ENCODE measurements at places on chromosomes 3 and 15.
A peak's percentile ranks its signal among the peaks of the same experiment; 100 is the strongest.

- DNase-seq, result no peak
Measured at GRCh38 chr3:68151359-68151758, 496.9 kb upstream of the SUCLG2 start.

- no peak for DNase-seq
Measured at GRCh38 chr3:56916716-56917360, 115.1 kb upstream of the ARHGEF3 start.

- no peak for DNase-seq
Measured at GRCh38 chr3:138862531-138862923, 27.8 kb upstream of the PIK3CB start.

DNA sequence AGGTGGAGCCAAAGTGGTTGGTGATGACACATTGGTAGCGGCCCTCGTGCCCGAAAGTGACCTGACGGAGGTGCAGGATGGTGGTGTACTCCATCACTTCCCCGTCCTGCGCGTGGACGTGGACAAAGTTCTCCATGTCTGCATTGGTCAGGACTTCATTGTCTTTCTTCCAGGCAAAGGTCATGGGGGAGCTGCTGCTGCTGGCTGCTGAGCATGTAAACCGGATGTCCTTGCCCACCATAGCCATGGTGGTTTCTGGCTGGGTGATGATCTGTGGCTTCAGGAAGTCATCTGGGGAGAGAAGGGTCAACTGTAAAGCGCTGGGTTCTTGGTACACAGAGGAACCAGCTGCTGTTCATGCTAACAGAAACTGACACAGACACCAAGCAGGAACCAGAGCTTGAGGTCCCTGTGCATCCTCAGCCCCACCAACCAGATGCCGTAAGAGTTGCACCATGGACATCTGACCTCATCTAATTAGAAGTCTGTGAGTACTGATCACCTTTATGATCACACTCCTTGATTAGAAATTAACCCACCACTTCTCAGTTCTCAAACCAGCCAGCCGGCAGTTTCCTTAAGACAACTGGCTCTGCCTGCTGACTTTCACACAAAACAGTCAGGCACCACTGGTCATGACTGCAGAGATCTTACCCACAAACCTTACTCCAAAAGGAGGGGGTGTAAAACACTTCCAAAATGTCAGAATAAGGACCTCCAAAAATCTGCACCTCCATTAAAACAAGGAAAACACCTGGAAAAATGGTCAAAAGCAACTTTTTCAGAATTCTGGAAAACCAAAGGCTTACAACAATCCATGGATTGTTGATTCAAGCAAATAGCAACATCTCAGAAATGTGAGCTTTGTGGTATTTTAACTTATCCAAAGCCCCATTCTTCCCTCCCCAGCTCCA lies 114.6 kb downstream of the LRIG1 start:
- peak; percentile 61 for DNase-seq

GRCh38 chr3:177263615-177264368 lies 66.5 kb upstream of the TBL1XR1 start:
- no peak for DNase-seq

DNA sequence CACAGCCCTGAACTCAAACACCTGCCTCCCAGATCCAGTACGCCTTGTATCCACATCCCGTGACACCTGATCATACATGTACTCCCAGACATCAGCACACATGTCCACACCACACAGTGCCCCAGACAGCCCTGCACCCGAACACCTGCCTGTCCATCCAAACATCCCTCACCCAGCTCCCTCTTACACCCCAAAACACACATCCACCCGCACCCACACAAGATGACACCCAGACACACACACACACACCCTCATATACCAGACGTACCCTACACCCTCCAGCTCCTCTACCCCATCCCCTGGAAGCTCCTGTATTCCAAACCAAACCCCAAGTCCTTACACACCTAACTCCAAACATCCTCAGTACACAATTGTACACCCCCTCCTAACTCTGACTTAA lies 735 bp downstream of the CAMK1 start:
- no peak for DNase-seq

DNA sequence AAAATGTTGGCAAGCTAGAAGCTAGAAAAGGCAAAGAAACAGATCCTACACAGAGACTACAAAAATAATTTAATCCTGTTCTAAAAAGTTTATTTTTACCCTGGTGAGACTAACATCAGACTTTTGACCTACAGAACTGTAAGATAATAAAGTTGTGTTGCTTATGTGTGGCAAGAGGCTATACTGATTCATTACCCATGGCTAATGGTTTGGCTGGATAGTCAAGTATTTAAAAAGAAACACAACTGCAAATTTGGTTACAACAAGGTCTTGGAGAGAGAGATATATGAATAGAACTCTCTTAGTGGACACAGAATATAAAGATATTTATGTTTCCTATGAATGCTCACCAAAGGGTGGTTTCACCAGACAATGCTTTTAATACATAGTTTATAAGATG lies 364.2 kb upstream of the PLSCR5 start:
- no peak for DNase-seq

DNA sequence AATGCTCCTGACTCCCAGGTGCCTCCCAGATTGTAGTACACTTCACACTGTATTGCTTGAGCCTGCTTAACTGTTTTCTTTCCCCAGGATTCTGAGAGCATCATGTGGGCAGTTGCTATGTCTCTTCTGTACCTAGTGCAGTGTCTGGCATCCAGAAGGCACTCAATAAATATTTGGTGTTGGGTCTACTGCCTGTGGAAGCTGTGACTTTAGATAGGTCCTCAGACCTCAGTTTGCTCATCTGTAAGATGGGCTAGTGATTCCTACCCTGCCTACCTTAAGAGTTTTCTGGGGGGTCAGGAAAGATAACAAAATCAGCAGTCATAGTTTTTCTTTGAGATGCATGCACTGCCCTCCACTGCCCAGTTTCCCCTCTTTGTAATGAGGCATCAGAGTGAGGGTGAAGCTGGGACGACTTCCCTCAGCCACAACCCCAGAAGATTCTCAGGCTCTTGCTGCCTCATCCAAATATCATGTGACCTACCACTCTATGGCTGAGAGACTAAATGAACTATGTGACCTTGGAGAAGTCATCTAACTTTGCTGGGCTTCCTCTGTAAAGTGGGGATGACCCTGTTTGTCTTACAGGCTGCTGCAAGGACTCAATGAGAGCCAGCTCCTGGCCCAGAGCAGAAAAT lies 50.4 kb downstream of the ATP2B2 start:
- no peak for DNase-seq

DNA sequence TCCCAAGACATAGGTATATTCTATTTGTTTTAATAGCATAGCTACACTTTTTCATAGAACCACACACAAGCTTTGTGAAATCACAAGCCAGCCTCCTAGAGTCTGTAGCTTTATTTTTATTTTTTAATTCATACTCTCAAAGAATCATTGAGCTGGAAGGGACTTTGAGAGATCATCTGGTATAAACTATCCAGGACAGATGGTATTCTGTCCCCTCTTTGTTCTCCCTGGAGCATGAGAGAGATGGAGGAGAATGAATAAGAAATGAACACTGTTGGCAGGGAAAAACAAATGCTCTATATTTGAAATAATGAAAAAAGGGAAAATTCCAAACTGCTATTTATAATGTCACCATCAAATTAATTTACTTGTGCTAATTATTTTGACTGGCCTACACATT lies 338.7 kb upstream of the IL12A start:
- no peak for DNase-seq

All from GM18507 (cell line).